ENCODE measurements at places on chromosomes 2 and 18.
A peak's percentile ranks its signal among the peaks of the same experiment; 100 is the strongest.

DNA sequence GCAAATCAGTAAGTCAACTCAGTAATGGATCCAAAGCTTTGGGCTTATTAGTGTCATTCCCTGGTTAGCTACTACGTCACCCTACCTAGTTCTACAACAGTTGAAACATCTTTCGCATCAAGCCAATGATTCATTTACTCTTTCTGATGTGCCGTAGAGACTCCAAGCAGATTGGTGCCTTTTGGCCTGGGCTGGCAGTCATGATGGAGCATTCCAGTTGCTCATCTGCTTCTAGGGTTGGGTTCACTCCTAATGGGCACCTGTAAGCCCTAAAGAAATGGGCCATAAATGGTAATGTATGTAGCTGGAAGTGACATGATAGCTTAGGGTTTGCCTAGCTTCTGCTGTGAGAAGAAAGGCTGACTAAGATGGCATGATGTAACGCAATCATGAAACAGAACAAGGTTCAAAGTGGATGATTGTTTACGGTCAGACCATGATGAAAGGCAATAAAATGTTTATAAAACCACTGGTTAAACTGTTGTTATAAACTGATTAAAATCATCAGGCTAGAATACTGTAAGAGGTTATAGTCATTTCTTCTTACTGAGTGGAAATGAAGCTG is 20.4 kb upstream of the CCL20 start:
- no peak for DNase-seq

- no peak for DNase-seq
Measured at GRCh38 chr2:237980751-237981150, 13.9 kb downstream of the UBE2F start.

DNA sequence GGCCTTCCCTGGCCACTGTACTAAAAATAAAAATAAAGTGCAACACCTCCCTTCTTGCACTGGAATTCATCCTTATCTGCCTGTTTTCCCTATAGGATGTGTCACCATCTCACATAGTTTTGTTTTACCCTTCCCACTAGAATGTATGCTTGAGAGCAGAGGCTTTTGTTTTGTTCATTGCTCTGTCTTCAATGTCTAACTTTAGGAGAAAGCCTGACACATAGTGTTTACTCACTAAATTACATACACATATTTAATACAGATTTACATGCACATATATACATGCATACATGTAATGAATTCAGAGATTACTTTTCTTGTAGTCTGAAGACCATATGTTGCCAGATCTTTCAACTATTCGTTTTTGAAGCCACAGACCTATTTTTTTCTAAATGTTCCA is 23.0 kb downstream of the CD302 start:
- DNase-seq: no peak

DNA sequence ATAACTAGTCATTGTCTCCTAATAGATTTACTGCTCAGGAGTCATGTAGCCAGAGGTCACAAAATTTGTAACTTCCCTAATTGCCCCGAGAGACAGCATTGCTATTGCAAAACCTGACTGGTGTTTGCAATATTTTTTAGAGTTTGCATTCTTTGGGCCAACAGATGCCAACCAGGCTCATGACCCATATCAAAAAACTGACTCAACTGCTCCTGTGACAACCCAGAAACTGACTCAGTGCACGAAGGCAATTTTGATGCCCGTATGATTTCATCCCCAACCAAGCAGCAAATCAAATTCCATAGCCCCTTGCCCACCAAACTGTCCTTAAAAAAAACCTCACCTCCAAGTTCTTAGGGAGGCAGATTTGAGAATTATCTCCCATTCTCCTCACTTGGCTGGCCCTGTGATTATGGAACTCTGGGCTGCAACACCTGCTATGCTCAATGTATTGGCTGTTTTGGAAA is 951.3 kb downstream of the TSN start:
- DNase-seq: no peak

GRCh38 chr2:216404010-216404618 is 8.2 kb upstream of the SMARCAL1 start:
- peak; percentile 33 for DNase-seq

Data from CD4-positive, alpha-beta T cell (primary cell).